ENCODE measurements at places on chromosomes 16 and 17.

GRCh38 chr17:5416901-5417300 lies 2.6 kb downstream of the NUP88 start:
- DNase-seq = no peak

- DNase-seq = no peak
These were observed 6.9 kb downstream of the CYBC1 start for GRCh38 chr17:82443465-82444283.

- no peak for DNase-seq
These were observed 69.7 kb downstream of the ESRP2 start for GRCh38 chr16:68166264-68166663.

GRCh38 chr16:66872559-66872942 lies 7.8 kb upstream of the PDP2 start:
- DNase-seq = no peak

GRCh38 chr17:29954405-29954804 lies 13.0 kb downstream of the EFCAB5 start:
- DNase-seq = no peak

DNA sequence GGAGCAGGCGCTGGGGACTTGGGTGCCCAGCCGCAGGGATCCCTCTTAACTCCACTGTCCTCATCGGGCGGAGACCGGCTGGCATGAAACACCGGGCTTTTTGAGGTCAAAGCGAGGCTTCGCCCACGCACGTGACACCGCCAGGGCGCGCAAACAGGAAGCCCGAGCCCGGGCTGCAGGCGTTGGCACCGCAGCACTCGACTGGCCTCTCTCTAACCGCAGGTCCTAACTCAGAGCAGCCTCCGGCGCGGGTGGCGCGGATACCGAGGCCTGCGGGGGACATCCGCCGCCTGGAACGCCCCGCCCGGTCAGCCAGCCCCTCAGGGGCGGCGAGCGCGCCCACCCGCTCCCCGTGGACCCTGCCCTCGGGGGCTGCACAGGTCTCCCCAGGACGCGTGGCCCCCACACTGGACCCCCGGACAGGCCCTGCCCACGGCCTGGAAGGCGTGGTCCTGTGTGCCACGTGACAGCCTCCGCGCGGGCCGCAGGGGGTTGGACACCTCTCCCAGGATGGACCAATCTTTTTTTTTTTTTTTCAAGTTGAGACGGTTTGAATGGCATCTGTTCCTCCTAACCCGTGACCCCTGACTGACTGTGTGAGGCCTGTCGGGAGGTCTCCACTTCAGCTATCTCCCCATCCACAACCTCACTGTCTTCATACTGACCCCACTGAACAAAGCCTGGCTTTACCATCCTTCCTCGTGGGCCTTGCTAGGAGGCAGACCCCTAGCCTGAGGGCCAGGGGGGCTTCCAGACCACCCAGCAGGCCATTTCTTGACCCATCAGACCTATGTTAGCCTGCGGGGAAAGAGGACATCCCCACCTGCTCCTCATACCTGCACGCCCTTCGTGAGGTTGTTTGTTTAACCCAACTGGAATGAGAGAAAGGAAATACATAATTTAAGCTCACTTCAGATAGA lies 8.4 kb upstream of the SLC47A2 start:
- DNase-seq = peak; percentile 11

- no peak for DNase-seq
These were observed 5.6 kb upstream of the ULK2 start for GRCh38 chr17:19873346-19873745.

DNA sequence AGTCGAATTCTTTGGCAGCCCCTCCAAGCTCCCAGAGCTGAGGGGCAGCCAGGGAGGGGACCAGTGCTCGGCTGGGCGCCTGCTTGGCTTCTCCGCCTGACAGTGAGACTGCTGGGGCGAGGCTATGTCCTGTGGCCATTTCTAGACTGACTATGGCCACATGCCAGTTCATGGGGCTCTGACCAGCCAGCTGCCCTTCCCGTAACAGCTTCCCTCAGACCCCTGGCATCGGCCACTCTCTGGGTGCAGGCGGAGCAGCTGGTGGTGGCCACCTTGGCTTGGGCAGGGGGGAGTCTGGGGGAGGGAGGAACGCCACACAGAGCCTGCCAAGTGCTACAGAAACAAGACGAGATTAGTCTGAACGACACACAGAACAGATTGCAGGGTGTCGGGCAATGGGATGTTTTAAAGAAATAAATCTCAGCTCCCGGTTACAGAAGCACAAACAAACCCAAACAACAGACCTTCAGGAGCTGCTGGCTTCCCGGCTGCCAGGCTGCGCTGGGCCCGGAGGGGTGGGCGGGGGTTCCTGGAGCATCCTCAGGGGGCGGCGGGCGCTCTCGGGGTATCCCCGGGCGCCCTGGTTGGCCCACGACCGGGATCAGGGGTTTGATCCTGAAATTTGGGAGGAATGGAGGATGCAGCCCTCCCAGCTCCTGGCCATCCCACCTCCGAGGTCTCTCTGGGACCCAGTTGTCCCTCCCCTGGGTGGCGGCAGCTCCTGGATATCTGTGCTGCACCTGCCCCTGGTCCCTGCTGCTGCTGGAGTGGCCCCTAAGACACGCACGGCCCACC lies 34.5 kb downstream of the TBC1D16 start:
- DNase-seq = no peak

Data from activated CD8-positive, alpha-beta memory T cell treated with anti-CD3 and anti-CD28 coated beads for 1 hour (primary cell).